ENCODE measurements at places on chromosomes 12 and 14.
A peak's percentile ranks its signal among the peaks of the same experiment; 100 is the strongest.

DNA sequence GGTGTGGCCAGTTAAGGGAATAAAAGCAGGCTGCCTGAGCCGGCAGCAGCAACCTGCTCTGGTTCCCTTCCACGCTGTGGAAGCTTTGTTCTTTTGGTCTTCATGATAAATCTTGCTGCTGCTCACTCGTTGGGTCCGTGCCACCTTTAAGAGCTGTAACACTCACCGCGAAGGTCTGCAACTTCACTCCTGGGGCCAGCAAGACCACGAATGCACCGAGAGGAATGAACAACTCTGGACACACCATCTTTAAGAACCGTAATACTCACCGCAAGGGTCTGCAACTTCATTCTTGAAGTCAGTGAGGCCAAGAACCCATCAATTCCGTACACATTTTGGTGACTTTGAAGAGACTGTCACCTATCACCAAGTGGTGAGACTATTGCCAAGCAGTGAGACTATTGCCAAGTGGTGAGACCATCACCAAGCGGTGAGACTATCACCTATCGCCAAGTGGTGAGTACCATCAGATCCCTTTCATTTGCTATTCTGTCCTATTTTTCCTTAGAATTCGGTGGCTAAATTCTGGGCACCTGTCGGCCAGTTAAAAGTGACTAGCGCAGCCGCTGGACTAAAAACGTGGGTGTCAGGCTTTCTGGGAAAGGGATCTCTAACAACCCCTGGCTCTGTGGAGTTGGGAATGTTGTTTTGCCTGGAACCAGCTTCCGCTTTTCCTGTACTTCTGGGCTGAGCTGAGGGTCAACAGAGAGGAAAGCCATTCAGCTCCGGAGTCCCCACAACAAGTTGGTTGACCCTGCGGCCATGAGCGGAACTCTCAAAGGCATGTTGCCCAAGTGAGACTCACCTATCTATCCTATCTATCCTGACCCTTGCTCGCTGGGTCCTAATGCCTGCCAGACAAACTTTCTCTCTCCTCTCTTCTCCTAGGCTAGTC lies at the start of gene DHRS2:
TSS of gene DHRS2 (plus strand) at position 48 of the 895 bp plus-strand sequence. CDS start 2,501 bp downstream, outside the sequence.
- DNase-seq: no peak

DNA sequence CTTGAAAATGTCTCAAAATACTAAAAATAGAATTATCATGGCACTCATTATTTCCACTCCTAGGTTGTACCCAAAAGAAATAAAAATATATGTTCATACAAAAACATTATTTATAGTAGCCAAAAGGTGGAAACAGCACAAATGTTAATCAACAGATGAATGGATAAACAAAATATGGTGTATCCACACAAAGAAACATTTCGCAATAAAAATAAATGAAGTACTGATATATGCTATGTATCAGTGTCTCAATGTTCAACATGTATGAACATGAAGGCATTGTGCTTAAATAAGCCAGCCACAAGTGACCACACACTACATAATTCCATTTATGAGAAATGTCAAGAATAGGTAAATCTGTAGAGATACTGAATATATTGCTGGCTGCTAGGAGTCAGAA lies 40.9 kb downstream of the FOXG1 start:
- DNase-seq: no peak

DNA sequence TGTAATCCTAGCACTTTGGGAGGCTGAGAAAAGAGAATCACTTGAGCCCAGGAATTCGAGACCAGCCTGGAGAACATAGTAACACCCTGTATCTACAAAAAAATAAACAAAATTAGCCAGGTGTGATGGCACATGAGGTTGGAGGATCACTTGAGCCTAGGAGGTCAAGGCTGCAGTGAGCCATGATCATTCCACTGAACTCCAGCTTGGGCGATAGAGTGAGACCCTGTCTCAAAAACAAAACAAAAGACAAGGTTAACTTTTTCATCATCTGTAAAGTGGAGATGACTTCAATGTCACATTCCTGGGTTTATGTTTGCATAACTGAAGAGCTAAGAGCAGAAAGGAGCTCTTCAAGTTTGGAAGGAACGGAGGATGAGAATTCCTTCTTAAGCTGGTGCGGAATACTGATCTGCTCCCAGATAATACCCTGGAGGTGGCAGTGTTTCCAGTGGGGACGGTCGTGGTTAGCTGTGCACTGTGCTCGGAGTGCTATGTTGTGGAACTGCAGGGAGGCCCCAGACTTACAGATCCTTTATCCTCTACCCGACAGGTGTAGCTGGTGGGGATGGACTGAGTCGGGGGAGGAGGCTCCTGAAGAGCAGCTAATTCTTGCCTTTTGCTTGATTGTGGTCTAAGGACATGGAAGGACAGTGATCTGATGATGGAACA lies 22.5 kb upstream of the BICD1 start:
- DNase-seq: no peak

DNA sequence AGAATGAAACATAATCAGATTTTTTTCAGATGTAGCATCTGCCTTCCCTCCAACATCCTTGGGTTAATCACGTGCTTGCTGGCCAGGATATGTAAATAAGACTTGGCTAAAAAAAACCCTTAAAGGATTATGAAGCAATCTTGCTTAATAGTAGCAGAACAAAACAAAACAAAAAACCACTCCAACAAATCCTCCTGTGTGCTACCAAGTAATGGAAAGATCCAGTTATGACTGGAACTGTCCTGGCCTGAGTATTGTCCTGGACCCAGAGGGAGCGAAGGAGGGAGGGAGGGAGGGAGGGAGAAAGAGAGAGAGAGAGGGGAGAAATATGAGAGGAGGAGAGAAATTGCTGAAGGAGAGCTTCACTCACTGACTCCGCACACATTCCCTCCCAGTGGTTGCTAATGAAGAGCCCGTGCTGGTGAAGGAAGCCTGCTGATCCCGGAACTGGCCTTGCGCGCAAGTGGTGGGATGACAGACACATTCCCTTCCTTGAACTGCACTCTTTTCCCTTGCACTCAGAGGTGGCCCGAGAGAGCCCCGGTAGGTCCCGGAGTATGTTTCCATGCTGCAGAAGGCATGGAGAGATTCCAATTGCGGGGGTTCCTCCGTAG lies 57.2 kb downstream of the HMGA2 start:
- no peak for DNase-seq

GRCh38 chr12:93714382-93714781 lies 37.2 kb downstream of the CRADD start:
- no peak for DNase-seq

DNA sequence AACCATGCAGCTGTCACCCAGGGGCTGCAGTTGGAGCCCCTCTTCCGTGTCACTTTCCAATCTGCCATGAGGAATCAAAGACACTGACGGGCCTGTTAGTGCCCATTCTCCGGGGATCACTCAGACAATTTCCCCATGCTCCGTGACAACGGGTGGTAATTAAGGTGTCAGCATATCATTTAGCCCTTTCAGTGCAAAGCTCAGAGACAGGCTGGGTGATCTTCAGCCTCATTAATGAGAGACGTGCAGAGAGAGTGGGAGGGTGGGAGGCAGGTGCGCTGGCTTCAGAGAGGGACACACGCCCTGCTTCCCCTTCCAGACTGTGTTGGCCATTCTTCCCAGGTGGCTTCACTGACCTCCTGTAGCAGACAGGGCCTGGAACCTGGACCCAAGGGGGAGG lies 58.7 kb downstream of the MVK start:
- DNase-seq: no peak

- DNase-seq: no peak
Observed at GRCh38 chr12:1046727-1047126, 55.7 kb downstream of the ERC1 start.

DNA sequence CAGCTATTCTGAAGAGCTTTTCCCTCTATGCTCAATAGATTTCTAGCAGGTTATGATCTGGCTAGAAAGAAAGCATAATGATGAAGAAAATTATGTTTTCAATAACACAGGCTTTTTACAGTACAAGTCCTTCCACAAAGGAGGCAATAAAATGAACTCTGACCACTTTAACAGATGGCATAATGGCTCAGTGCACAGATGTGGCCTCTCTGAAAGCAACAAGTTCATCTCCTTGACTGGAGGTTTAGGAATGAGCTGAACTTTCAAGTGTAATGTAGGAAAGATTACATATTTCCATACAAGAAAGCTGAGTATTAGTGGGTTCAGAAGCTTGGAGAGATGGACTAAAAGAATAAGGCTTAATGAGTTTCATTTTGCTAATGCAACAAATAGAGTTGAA lies 147.4 kb downstream of the EFCAB11 start:
- DNase-seq: no peak

DNA sequence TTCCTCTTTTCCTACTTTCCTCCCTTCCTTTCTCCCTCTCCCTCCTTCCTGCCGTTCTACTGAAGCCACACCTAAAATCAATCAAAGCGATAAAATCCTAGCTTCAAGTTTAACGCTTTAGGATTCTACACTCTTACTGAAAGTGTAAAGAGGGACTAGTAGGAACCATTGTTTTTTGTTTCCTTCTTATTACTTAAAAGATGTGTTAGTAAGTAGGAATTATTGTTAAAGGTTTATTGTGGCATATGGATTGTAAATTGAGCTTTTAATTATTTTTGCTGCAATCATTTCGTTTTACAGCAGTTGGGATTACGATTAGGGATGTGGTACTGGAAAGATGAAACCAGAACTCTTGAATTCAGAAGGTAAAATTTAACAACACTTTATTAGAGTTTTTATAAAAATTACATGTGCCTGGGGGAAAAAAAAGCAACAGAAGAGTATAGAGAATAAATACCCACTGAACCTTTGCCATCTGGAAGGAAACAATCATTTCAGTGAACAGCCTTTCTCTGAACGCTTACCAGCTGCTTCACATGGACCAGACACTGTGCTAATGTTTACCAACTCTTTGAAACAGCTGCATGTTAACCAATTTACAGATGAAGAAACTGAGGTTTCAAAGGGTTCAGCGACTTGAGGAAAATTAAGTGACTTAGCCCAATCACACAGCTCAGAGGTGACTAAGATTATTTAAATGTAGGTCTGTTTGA lies 1.0 kb downstream of the PPP1R36 start:
- no peak for DNase-seq

DNA sequence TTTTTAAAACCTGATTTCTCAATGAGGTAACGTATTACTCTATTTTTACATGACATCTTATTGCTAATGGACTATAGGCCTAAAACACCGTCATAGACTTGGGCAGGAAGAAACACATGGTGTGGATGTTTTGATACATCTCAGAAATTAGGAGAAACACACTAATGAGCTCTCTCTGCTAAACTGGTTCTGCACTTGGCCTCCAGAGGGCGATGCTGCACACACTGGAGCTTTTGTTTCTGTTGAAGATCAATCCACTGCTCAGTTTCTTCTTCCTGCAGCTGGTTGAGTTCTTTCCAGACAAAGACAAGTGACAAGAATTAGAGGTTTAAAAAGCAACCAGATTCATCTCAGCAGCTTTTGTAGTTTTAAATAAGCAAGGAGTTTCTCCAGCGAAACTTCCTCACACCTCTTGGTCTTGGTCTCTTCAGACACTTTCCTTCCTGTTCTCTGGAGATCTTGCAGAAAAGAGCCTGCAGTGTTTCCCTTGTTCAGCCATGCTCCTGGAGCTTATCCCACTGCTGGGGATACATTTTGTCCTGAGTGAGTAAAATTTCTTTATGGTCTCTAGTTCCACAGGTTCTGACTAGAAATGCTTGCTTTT lies 178.5 kb upstream of the OR4E1 start:
- DNase-seq: peak; percentile 48

GRCh38 chr12:69897744-69898143 lies 72.7 kb downstream of the MYRFL start:
- no peak for DNase-seq

GRCh38 chr12:26341491-26341890 lies 146.1 kb downstream of the SSPN start:
- DNase-seq: no peak

GRCh38 chr12:67391034-67391433 lies 121.9 kb downstream of the CAND1 start:
- no peak for DNase-seq

GRCh38 chr12:96438330-96438729 lies 38.1 kb upstream of the CDK17 start:
- DNase-seq: no peak

DNA sequence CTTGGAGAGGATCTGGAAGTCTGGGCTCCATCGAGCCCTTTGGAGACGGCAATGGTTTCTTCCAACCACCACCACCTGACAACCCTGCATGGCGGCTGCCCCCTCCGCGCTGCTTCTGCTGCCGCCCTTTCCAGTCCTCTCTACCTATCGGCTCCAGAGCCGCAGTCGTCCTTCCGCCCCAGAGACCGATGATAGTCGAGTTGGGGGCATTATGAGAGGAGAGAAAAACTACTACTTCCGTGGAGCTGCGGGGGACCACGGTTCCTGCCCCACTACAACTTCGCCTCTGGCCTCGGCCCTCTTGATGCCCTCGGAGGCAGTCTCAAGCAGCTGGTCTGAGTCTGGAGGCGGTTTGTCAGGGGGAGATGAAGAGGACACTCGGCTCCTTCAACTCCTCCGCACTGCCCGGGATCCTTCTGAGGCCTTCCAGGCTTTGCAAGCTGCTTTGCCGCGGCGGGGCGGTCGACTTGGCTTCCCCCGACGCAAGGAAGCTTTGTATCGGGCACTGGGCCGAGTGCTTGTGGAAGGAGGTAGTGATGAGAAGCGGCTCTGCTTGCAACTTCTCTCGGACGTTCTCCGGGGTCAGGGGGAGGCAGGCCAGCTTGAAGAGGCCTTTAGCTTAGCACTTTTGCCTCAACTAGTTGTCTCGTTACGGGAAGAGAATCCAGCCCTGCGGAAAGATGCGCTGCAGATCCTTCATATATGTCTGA lies 499 bp downstream of the TOGARAM1 start:
- peak; percentile 49 for DNase-seq

DNA sequence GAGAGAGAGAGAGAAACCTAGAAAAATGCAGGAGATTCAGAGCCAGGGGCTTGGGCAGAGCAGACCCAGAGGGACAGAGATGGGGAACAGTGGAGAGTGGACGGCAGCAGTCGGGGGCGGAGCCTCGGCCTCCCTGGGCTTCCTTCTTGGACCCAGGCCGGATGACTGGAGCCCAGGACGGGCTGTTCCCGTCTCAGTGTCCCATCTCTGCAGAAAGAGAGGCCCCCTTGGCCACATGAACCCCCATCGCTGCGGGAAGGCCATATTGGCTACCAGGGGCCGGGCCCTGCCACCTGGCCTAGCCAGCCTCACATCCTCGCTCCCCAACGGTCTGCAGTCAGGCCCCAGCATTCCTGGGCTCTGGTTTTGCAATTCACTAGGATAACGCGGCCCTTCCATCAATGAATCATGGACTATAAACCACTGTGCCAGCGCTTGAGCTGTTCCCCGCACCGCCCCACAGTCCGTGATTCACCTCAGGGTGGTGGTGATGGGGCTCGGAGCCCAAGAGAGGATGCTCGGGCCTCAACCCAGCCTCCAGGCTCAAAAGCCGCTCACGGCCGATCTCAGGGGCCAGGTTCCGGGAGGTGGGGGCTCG lies 116.5 kb downstream of the RFLNA start:
- DNase-seq: no peak
